ENCODE measurements at places on chromosomes 12 and 14.

GRCh38 chr12:108647585-108648287, 14.0 kb upstream of the SELPLG start:
- DNase-seq: no peak

DNA sequence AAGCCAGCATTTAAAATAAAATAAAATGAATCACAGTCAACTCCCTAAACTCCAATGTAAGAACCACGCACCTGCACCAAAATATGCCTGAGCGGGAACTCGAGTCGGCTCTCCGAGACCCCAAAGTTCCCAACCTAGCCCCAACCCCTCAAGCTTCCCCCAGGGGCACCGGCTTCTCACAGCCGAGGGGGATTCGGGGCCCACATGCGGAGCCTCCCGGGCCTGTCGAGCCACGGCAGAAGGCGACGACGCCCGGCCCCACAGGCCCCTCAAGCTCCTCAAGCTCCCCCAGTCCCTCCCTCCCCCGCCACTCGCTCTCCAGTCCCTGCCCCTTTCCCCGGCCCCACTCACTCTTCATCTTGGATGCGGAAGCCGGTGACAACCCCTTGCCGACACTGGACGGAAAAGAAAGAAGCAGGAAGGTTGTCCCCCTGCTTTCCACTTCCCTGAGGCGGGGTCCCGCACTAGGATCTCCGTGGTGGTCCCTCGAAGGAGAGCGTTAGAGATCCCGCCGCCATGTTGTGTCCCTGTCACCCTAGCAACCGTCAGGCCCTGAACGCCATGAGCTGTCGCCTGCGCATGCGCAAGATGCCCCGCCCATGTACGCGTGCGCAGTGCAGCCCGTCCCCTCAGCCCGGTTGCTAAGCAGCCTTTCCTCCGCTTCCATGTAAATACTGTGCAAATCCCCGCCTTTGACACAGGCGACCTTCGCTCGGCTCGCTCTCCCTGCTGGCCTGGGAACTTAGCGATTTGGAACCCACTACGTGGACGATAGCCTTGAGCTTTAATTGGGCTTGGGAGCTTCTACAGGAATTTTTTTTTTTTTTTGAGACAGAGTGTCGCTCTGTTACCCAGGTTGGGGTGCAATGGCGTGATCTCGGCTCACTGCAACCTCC, at the start of gene MOK:
TSS of gene MOK (minus strand) at position 554 of the 896 bp plus-strand sequence. CDS start at position 358, 196 bp downstream.
- peak; percentile 97 for DNase-seq

GRCh38 chr14:68740788-68741476, 51.9 kb downstream of the ZFP36L1 start:
- no peak for DNase-seq

DNA sequence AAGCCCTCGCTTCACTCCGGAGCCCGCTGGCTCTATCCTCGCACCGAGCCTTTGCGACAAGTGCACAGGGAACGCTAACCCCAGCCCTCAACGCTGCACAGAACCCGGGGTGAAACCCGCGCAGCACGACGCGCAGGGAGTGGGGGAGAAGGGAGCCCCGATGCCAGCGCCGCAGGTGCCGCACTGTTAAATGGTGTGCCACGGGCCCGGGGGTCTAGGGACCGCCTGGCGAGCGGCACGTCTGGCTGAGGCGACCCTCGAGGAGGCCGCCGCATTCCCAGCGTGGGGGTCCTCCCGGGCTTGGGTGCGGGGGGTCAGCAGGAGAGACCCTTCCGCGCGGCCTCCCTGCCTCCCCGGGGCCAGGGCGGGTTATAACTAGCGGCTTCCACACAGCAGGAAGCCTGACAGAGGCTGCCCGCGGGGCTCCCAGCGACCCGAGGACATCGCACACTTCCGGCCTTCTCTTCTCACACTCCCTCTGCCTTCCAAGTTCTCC, 23.8 kb upstream of the LRTM2 start:
- DNase-seq: peak; percentile 19

- no peak for DNase-seq
Measured at GRCh38 chr12:9066183-9066623, 49.5 kb downstream of the A2M start.

- DNase-seq: no peak
Measured at GRCh38 chr12:12691549-12691948, 4.4 kb downstream of the GPR19 start.

DNA sequence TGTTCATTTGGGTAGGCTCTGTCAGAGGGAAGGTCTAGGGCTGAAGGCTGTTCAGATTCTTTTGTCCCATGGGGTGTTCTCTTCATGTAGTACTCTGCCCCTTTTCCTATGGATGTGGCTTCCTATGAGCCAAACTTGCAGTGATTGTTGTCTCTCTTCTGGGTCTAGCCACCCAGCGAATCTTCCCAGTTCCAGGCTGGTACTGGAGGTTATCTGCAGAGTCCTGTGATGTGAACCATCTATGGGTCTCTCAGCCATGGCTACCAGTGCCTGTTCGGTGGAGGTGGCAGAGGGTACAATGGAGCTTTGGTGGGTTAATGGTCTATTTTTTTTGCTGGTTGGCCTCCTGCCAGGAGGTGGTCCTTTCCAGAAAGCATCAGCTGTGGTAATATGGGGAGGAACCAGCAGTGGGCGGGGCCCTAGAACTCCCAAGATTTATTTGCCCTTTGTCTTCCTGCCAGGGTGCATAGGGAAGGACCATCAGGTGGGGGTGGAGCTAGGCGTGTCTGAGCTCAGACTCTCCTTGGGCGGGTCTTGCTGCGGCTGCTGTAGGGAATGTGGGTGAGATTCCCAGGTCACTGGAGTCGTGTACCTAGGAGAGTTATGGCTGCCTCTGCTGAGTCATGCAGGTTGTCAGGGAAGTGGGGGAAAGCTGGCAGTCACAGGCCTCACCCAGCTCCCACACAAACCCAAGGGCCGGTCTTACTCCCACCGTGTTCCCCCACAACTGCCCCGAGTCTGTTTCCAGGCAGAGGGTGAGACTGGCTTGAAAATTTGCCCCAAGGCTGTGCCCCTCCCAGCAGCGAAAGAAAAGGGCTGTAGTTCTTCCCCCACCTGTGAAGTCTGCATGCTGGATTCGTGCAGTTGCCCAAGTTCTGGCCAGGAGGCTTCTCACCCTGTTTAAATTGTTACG, 17.5 kb downstream of the MTRFR start:
- DNase-seq: no peak

DNA sequence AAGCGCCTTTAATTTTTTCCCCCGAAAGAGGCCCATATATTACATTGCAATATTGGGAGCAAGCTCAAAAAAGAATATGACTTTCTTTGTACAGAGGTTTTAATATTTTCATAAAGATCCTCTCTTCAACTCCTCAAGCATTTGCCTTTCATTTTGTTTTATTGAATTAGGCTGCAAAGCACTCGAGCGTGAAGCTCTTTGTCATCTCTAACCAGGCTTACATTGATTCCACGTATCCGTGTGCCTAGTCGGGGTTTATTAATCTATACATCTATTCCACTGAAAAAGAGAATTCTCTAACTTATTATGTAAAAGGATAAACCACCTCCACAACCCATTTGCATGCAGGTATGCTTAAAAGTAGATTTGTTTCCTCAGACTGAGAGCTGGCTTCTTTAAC, 234.8 kb upstream of the TMPO start:
- DNase-seq: no peak

- no peak for DNase-seq
Measured at GRCh38 chr14:77238356-77238755, 32.6 kb downstream of the NGB start.

- no peak for DNase-seq
Measured at GRCh38 chr12:54272214-54272613, 7.7 kb downstream of the CBX5 start.

DNA sequence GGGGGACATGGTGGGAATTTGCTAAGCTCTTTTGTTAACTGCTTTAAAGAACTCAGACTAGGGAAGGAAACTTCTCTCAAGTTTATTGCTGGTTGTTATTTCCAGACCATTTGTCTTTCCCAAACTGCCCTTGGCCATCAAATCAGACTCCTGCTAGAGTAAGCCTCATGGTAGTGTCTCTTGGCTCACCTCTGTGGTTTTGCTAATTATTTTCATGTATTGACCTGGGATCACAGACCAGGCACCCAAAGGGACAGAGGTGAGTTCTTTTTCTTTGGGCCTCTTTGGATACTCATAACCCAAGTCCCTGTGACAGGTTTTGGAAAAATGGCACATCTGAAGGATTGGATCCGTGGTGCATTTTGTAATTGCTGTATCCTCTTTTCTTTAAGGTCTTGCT, 11.2 kb downstream of the ETV6 start:
- no peak for DNase-seq

- peak; percentile 92 for DNase-seq
Measured at GRCh38 chr14:39050389-39050788, 52.6 kb downstream of the SEC23A start.

- no peak for DNase-seq
Measured at GRCh38 chr12:57883700-57884099, 37.2 kb upstream of the CTDSP2 start.

- DNase-seq: no peak
Measured at GRCh38 chr14:97251491-97252155, 454.4 kb downstream of the VRK1 start.

GRCh38 chr12:58310809-58311622, 369.6 kb downstream of the ATP23 start:
- peak; percentile 99 for DNase-seq

DNA sequence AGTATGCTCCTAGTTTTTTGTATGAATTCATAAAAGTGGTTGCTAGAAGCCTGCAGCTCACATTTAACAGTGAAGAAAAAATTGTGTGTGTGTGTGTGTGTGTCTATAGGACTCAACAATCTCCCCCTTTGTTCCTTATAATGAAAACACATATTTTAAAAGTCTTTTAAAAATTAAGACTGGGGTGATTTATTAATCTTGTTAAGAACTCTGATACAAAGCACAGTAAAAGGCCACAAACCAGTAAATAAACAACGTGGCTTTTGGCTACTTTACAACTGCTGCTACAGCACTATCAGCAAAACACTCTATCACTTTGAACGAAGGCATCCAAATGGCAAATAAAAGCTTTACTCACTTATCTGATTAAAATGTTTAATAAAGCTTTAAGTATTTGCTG, 594 bp upstream of the VCPKMT start:
- DNase-seq: peak; percentile 14

- peak; percentile 81 for DNase-seq
Measured at GRCh38 chr14:69376439-69376838, 21.7 kb downstream of the ERH start.

DNA sequence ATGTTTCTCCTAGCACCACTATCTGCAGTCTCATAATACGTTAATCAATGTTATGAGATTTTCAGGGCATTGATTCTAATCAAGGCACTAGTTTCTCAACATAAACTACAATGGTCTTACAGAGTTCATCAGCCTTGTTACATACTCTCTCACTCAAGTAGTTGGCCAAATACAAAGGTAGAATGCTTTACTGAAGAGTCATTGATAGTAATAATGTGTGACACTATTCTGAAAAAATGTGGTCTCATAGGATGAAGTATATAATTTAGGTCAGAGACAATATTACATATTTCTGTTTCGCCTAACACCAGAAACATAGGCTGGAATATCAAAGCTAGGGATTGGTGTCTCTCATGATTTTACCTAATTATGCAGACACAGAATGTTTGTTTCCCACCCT, 35.2 kb upstream of the MDGA2 start:
- no peak for DNase-seq

DNA sequence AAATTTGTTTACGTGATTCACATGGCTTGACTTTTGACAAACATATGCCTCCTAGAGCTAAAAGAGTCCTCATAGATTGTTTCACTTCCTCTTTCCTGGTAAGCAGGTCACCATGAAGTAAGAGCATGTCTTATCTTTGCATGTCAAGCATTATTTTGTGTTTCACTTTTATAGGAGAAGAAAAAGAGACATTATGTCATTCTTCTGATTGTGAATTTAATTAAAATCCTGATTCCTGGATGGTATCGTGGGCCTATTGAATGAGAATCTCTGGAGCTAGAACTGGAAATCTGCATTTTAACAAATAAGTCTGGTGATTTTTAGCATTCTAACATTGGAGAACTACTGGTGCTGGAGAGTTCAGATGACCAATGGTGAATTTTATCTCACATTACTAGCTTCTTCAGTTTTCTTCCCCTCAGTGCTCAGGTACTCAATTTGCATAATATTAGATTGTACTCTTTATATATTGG, 218.6 kb upstream of the ATP2B1 start:
- DNase-seq: no peak

GRCh38 chr14:72521045-72521444, 372.9 kb downstream of the DPF3 start:
- no peak for DNase-seq

GRCh38 chr12:52659951-52660350, 7.9 kb upstream of the KRT2 start:
- no peak for DNase-seq

DNA sequence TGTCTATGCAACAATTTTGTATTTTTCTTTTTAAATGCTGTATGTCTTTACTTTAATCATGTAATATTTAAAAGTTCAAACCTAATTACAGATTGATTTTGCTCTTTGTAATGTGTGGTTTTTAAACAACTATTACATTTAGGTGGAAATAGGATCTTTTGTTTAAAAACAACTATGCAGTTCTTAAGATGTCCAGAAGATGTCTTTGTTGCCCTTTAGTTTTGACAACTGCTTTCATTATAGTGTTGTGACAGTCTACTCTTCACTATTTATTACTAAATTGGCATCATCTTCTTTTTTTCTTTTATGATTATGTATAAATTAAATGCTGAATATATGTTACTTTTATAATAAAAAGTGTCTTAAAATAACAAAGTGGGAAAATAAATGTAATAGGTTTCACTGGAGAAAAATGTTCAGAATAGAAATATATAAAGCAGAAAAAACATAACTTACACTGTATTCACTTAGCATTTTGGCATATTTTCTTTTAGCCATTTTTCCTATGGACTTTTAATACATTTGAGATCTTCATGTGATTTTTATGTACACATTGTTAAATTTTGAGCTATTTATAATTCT, 27.1 kb upstream of the PCNX4 start:
- DNase-seq: peak; percentile 60

- no peak for DNase-seq
Measured at GRCh38 chr12:111320258-111321050, 48.4 kb downstream of the PHETA1 start.

DNA sequence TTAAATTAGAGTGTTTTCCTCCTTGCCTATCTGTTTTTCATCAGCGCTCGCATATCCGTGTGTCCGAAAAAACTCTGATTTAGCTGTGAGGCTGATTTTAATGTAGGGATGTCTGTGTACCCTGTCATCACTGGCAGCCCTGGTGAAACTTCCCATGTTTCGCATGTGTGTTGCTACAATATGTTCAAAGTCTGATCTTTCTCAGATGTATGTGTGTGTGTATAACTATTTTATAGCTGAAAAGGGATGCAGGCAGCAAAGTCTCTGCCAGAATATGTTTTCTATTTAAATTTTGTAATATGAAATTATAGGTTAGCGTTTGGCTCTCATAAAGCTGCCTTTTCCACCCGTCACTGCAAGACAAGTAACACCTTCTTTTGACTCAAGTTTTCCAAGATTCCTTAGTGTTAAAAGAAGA, 154.8 kb downstream of the TMTC2 start:
- no peak for DNase-seq

Measured in fibroblast of mammary gland (primary cell).